ENCODE measurements at places on chromosomes 6 and 20.

- DNase-seq, result no peak
These were observed 183.2 kb downstream of the SIM1 start for GRCh38 chr6:100281471-100281901.

DNA sequence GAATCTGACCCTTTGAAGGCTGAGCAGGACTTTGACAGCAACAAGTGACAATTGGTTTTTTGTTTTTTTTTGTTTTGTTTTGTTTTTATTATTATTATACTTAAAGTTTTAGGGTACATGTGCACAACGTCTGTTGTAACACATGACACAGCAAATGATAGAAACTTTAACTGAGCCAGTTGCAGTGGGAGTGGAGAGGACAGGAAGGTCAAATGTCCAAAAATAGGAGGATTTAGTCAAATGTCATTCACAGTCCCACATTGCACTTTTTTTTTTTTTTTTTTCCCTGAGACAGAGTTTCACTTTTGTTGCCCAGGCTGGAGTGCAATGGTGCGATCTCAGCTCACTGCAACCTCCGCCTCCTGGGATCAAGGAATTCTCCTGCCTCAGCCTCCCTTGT lies 223.0 kb downstream of the HIVEP2 start:
- DNase-seq, result no peak

DNA sequence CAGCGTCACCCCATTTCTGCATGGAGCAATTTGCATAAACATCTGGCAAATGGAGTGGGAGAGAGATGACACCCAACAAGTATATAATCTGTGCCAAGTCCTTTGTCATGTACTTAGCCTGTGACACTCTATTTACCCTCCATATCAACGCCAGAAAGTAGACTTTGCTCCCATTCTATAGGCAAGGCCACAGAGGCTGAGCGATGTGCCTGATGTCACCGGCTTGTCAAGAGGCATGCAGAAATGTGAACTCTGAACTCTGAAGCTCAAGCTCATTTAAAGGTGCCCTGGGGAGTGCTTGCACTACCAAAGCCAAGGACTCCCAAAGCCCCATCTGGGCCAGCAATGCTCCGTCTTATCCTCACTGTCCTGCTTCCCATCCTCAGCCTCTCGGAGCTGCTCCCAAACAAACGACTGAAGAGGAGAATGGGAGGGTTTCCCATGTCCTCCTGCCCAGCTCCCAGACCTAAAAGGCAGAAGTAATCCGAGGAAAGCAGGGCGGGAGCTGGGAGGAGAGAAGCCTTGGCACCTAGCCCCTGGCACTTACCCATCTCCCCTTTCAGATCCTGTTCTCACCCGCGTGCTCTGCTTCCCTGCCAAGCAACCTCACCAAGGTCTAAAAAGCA lies 9.2 kb downstream of the CPNE5 start:
- DNase-seq, result no peak

DNA sequence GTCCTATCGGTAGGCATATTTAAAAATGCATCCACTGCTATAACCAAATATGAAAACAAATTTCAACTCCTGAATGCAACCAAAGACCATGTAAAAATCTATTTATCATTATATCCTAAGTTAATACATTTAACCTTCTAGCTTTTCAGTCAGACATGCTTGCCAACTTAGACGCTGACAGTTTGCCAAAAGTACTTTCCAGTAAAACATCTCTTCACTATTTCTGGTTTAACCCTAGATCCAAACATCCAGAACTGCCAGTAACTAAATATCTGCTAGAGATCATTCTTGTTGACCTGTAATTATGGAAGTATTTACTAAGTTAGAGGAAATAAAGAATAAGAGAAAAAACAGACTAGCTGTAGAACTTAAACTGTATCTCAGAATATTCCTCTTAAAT lies 210.2 kb upstream of the THEMIS start:
- no peak for DNase-seq

DNA sequence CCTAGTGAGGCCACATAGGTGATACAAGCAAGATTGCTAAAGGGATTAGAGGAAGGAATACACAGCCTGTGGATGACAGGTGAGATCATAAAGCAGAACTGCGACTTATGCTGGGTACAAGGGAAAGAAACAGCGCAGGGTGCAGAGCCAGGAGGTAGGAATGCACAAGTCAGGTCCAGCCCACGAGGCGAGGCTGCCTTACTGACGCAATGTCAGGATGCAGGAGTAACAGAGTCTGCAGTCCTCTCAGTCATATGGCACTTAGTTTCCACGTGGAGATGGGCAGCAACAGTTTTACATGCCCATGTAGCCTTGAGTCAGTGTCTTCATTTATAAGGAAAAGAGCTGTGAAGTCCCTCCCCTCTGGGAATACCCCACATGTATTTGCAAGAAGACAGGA lies 210.9 kb downstream of the SYNE1 start:
- DNase-seq, result no peak

DNA sequence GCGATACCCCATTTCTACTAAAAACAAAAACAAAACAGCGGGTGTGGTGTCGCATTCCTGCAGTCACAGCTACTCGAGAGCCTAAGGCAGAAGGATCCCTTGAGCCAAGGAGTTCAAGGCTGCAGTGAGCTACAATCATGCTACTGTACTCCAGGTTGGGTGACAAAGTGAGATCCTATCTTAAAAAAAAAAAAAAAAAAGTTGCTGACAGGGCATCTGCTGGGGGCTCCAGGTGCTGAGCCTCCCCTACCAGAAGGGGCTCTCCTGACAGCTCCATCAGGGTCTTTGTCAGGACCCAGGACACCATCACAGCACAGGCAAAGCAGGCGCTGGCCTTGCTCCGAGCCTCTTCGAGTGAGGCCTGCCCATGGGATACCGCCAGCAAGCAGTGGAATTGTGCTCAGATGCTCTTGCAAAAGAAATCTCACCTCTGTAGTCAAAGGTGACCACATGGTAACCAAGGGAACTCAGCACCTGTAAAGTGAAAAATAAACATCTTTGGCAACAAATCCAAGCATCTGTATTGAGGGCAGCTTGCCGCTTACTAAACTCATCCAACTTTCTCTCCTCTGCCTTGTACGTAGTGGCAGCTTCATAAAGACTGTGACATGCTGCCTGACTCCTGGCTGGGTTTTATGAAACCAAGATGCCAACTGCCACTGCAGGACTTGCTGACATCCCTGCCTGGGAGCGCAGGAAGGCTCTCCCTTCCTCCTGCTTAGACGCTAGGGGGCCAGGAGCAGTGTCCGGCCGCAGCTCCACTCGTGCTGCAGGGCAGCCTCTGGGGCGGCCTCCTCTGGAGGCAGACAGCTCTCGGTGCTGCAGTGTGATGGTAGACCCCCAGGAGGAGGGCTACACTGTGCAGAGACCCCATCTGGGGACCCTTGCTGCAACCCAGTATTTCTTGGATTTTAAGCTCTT lies 66.9 kb downstream of the PYGB start:
- no peak for DNase-seq

GRCh38 chr6:154874773-154875592 lies 120.1 kb upstream of the TIAM2 start:
- no peak for DNase-seq

DNA sequence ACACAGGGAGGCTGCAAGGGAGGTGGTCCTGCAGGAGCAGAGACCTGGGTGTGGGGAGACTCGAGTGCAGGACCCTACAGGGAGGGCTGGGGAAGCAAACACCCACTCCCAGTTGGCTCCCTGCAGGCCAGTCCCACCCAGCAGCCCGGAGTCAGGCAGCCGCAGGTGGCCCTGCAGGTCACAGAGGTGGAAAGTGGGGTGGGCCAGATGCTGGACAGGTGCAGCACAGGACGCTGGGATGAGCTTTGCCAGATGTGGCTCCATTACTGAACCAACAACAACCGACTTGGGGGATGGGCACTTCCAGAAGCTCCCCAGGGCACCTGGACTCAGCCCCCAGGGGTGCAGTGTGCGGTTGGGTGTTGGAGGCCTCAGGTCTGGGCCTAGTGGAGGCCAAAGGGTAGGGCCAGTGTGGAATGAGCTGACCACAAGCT lies 26.6 kb upstream of the MYT1 start:
- no peak for DNase-seq
